ENCODE measurements at places on chromosomes 11 and 22.

- DNase-seq: no peak
Measured at GRCh38 chr22:44213489-44214043, 32.8 kb downstream of the PARVG start.

GRCh38 chr22:26265281-26265680, 96.0 kb downstream of the SEZ6L start:
- DNase-seq: no peak

- peak; percentile 31 for DNase-seq
Measured at GRCh38 chr11:3037040-3037944, 19.9 kb downstream of the CARS1 start.

- no peak for DNase-seq
Measured at GRCh38 chr11:2387266-2387987, 10.3 kb downstream of the CD81 start.

GRCh38 chr11:92703449-92703830, 266.0 kb upstream of the MTNR1B start:
- DNase-seq: no peak

DNA sequence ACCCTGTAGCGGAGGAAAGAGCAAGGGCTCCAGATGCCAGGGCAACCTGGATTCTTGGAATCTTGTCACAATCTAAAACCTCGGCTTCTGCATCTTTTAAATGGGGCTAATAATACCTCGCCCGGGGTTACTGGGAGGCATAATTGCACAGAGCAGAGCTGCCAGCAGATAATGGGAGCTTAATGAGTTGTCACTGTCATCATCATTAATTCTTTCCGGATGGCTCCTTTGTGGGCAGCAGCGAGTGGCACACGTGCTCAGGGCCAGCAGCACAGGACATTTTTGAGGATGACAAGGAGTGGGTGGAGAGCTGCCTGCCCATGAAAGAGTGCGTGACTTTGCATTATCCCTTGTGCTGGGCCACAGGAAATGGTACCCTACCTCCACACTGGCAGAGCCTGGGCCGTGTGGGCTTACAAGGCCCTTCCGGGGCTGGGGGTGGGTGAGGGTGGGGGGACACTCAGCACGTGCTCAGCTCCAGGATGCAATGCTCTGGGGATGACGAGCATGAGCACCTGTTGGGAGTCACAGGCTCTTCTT, 5.7 kb downstream of the PDGFB start:
- no peak for DNase-seq

DNA sequence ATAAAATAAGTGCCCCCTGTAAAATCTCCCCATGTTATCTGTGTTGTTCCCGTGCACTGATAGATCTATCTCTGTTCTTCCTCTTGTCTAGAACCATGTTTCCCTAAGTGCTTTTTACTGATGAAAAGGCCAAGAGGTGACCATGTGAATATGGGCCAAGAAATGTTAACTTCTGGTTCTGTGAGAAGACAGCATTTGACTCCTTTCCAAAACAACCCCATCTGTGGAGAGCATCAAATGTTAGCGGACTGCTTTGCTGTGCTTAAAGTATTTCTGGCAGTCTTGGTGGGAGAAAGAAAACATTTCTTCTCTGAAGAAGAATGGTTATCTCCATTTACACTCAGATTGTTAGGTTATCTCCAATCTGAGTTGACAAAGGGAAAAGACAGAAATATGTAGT, 58.6 kb upstream of the GUCY1A2 start:
- no peak for DNase-seq

All from HCT116 (cell line).